GDM1 (cell line): ENCODE measurements at places on chromosomes 6 and 20.

DNA sequence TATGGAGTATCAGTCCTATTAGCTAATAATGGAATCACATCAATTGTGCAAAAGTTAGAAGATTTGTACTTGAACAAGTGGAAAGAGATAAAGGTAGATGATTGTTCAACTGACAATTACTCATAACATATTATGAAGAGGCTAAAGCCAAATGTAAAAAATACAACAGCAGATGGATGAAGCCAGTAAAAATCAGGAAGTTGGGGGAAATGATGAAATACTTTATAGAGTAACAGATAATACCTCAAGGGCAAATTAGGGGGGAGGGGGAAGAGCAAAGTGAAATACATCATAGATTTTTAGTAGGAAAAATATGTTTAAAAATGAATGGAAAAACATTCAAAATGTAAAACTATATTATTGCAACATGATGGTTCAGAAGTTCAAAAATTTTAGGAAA lies 114.0 kb downstream of the PDSS2 start:
- DNase-seq = no peak

DNA sequence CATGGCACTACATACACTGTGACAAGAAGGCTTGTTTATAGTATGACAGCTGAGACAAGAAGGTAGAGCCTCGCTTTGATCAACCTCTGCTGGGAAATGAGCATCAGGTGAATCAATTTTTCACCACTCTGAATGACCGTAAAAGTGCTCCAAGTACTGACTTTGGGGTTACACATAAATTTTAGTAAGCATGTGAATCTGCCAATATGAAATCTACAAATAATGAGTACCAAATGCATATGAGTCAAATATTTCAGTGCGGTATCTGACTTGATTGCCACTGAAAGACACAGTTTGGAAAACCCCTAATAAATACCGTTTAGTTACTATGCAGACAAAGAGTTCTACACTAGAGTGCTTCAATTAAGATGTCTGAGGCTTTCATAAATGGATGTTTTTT lies 77.8 kb downstream of the ATG5 start:
- DNase-seq = no peak

DNA sequence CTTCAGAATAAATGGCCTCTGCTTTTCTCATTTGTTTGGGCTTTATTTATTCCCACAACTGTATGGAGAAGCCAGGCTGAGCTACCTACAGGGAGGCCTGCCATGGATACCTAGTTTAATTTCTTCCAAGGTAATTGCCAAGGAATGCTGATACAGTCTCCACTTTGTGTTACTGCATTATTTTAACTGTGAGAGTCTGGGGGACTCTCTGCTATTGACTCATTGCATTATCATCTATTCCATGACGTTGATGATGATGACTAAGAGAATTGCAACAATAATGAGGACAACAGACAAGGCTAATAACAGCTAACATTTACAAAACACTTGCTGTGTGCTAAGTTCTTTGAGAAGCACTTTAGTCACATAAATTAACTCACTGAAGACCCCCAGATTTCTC lies 88.3 kb upstream of the COL21A1 start:
- DNase-seq = no peak

DNA sequence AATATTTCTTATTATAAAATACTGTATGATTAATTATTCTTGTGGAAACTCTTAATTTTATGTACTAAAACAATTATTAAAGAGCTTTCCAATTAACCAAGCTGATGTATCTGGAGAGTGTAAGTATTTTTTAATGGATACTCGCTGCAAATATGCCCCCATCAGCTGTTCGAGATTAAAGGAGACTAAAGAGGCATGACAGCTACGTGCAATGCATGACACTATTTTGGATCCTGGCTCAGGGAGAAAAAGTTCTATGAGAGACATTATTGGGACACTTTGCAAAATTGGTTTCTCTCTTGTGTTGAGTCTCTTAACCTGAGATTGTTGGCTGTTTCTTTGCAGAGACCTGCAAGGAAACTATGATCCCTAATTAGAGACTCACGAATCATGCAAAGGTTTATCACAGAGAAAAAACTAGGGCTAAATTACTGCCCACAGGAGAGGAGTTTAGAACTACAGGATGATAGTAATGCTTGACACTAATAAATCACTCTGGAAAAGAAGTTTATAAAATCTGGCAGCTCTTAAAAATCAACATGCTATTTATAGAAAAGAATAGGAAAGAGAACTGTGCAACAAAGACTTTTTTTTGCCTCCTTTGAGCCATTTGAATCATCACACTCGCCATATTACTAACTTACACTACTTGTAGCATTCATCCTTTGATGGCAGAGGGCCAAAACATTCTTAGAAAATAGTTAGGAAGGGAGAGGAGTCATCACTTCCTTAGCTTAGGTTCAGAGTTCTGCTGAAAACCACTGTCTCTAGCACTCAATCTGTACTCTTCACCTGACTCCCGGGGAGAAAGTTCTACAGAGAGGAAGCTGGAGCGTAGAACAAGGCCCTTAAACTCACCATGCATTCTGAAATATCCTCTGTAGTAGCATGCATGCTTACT lies 25.3 kb downstream of the NRN1 start:
- DNase-seq = no peak

- DNase-seq = no peak
Measured at GRCh38 chr6:11702500-11703130, 76.0 kb downstream of the ADTRP start.

DNA sequence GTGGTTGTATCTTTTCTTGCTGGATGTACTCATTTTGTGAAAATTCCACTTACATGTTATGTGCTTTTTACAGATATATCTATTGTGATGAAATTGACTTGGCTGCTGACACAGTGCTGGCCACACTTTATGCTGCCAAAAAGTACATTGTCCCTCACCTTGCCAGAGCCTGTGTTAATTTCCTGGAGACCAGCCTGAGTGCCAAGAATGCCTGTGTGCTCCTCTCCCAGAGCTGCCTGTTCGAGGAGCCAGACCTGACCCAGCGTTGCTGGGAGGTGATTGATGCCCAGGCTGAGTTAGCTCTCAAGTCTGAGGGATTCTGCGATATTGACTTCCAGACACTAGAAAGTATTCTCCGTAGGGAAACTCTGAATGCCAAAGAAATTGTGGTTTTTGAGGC lies 4.9 kb downstream of the BTBD3 start:
- no peak for DNase-seq

- no peak for DNase-seq
Measured at GRCh38 chr20:48069596-48069995, 284.3 kb upstream of the SULF2 start.

DNA sequence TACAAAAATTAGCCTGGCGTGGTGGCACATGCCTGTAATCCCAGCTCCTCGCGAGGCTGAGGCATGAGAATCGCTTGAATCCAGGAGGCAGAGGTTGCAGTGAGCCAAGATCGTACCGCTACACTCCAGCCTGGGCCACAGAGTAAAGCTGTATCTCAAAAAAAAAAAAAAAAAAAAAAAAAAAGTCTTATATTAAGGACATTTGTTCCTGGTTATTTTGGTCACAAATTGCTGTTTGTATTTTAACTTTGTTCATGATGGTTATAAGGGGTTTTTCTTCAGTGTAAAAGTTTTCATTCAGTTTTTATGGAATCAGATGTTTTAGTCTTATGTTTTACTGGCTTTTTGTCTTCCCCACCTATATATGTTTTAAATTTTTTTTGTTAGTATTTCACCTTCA lies 13.9 kb downstream of the FILIP1 start:
- no peak for DNase-seq

DNA sequence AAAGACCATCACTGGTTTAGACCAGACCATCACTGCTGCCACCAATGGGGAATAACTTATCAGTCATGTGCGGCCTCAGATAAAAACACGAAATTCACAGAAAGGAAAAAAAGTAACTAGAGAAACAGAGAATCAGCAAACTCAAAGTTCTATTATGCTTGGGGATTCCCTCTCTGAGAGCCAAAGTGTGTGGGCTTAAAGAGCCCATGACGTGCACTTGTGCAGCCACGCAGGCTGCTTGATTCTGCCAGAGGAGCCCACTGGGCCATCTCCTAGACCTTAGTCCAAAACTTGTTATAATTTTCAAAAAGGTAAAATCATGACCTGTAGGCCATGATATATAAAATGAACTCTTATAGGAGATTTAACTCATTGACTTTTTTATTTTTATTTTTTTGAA lies 15.2 kb downstream of the RAB44 start:
- no peak for DNase-seq

GRCh38 chr20:16491294-16491905 lies 81.8 kb downstream of the KIF16B start:
- no peak for DNase-seq

GRCh38 chr20:47303736-47304135 lies 52.8 kb downstream of the ZMYND8 start:
- DNase-seq = no peak

DNA sequence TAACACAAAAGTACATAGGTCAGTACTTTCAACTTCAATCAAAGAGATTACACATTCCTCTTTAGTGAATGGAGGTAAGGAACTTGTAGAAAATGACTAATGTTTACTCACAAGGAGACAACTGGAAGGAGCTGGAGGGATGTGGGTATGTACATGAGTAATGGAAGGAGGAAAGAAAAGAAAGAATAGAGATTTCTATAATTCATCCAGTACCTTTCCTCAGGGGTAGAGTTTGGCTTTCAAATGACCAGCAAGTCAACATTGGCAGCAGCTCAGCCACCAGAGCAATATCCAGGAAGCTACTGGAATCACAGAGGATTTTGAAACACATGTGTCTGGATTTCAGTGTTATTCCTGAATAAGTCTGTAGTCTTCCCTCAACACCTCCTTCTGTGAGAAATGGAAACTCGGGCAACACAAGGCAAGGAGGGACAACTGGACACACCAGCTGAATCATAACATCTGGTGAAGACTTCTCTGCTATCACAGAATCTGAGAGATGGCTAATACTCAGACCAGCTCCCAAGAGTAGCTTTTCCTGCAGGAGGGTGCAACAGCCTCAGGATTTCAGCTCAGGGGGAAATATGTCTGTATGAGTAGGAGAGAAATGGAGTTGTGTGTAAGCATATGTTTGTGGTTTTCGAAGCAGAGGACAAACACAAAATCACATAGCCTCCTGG lies 98.8 kb downstream of the HAO1 start:
- no peak for DNase-seq

GRCh38 chr6:24861934-24862333 lies 63.2 kb upstream of the ARMH2 start:
- DNase-seq = no peak

DNA sequence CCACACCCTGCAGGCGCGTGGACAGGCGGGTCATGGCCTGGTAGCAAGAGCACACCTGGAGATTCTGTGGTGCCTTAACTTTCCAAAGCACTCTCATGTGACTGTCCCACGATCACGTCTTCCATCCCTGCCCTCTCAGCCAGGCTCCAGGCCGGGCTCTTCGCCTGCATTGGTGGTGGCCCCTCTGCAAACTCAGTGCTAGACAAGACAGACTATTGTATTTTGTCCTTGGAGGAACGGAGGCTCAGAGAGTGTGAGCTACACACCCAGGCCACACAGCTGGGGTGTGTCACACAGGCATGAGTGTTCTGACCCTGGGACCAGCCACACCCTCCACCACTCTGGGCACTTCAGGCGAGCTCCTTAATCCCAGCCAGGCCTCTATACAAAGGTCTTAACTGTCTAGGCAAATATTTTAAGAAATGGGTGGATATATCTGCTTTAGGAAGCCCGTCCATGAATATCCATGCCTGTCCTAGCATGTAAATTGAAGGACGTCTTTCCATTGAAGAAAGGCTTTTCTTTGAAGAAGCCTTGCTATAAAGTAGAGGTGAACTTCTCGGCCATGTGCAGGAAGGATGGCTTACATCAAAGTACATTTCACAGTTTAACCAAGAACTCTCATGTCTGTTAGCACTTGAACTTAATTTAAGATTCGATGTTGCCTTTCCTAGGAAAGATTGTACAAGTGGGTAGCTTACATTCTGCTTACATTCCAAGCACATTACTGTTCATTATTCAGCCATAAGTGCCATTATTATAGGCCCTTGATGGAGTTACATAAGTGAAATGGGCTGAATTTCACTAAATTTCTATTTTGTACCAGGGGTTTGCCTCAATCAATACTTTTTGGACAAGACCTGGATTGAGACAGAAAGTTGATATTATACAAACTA lies 263.9 kb downstream of the DLL1 start:
- no peak for DNase-seq

DNA sequence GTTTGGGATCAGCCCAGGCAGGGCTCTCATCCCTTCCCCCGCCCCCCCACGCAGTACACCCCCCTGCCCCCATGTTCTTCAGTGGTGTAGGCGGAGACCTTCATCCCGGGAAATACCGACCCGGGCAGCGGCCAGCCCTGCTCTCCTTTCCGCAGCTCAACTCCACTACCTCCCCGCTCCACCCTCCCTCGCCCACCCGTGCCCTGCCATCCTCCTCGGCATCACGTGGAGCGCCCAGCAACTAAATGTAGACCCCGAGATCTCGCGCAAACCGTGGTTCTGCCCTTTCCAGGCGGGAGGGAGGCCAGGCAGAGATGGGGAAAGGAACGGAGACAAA lies 1932.2 kb upstream of the DEFB115 start:
- DNase-seq = no peak

- no peak for DNase-seq
Measured at GRCh38 chr6:163776906-163777686, 362.6 kb downstream of the QKI start.

DNA sequence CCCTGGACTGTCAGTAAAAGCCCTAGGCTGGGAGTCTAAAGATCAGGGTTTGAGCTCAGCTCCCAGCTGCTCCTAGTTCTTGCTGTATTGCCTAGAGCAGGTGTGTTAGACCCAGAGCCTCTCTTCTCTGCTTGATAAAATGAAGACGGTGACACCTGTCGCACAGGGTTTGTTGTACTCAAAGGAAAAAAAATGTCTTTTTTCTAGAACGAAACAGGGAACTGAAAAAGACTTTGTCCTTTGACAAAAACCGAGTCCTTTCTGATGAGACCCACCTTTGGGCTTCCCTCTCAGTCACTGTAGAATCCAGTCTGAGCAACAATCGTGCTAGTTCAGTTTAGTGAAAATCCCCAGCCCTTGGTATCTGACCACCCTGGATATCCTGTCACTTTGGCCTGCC lies 102.1 kb upstream of the LAMP5 start:
- no peak for DNase-seq

DNA sequence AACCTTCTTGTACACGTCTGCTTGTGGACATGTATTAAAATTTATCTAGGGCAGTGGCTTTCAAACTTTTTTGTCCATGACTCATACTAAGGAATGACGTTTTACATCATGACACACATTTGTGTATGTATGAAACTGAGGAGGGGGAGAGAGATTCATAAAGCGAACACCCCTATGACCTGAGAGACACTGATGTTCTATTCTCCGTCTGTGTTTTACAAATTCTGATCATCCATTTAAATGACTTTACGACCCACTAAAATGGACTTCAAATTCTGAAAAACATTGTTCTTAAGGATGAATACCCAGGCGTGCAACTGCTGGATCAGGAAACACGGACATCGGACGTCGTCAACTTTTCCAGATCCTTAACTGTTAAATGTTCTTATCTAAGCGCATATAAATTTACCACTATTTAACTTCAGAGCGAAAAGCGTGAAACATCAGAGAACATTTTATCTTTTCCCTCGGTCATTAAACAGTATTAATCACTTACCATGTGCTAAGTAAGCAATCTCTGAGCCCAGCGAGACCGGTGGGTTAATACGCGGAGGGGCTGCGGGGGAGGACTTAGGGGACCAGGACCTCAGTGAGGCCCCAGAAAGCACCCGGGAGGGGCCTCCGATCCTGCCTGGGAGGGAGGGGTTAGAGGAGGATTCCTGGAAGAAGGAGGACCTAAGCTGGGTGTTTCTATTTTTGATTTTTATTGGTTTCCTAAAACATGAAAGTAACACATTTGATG lies 1.2 kb downstream of the PLAGL1 start:
- no peak for DNase-seq
